ENCODE measurements at places on chromosomes 5 and 9.

- DNase-seq = no peak
Measured at GRCh38 chr5:55492449-55492848, 42.3 kb downstream of the PLPP1 start.

- DNase-seq = no peak
Measured at GRCh38 chr5:119626086-119626485, 3.3 kb upstream of the FAM170A start.

DNA sequence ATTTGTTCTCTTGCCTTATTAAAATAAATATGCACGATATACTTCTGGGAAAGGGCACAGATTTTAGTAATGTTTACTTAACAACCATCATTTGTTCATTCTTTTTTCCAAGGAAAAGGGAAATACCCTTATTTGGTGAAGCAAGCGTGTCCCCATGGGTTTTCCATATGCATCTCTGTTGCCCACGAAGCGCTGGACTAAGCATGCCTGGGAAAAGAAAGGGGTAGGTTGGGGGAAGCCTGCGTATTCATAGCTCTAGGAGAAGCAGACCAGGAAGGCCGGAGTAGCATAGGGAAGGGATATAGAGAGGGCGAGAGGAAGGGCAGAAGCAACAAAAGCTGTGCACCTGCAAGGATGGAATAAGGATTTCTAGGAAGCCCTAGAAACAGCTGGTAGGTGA lies 61.8 kb upstream of the ACO1 start:
- no peak for DNase-seq

DNA sequence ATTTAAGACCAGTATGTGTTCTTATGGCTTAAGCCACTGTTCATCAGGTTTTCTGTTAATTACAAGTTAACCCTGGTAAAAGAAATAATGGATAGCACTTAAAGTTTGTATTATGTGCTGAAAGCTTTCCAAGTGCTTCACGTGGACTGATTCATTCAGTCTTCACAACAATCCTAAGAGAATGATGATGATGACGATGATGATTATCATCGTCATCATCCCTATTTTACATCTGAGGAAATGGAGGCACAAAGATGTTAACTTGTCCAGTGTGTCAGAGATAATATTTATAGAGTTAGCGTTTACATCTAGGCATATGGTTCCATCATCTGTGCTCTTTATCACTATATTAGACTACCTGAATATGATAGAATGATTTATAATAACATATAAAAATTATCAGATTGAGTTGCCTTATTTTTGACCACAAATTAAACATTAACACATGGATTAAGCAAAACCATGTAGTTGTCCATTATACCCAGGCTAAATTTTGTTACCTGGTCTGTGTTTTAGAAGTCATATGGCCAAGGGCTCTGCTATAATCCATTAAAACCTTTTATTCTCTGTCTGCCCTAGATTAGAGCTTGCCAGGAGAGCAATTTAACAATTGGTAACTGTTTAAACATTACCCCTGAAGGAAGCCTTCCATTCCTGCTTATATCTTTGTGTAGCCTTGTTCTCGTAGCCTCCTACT lies 102.3 kb upstream of the MAP3K1 start:
- DNase-seq = no peak

- no peak for DNase-seq
Measured at GRCh38 chr5:133075572-133076536, 24.0 kb downstream of the HSPA4 start.
